ENCODE measurements at places on chromosomes 2 and 18.

- no peak for DNase-seq
Measured at GRCh38 chr2:181169503-181169902, 189.1 kb downstream of the UBE2E3 start.

GRCh38 chr2:85165088-85165690 is 32.0 kb downstream of the TCF7L1 start:
- no peak for DNase-seq

DNA sequence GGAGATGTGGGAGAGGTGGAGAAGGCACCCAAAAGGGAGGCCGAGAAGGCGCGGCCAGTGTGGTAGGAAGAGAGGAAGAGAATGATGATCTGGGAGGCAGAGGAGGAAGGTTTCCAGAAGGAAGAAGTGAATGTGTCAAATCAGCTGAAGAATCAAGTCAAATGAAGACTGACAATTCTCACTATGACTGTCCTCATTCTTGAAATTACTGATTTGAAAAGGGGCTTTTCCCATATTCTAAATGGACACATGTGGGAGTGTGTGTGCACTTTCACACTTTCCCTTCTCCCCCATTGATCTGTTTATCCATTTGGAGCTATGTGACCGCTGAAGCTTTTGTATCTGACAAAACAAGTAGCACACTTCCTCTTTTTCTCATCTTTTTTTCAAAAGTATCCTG is 6.1 kb downstream of the AFF3 start:
- DNase-seq = no peak

GRCh38 chr2:219514196-219514761 is at the start of gene ASIC4:
Gene ASIC4, plus strand, starts transcription at chr2:219514482. Its CDS starts 243 bp downstream, at chr2:219514725.
- DNase-seq = no peak

DNA sequence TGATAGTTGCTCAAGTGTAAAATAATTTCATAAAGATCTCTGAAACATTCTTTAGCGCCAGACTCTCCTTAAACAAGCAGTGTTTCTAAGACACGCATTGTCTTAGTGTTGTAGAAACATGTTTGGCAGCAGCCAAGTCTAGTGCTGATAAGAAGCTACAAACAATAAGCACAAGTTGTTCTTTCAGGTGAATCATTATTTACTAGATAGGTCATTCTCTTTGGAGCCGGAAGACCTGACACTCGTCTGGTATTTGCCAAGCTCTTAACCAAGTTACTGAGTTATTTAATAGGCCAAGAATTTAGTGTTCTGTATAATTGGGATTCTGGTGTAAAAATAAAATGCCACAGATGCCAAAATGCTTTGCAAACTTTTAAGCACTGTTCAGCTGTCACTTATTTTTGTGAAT is 852.1 kb downstream of the CPS1 start:
- no peak for DNase-seq

Measured in colonic mucosa (tissue), 4 donors.